Activated naive CD8-positive, alpha-beta T cell treated with anti-CD3 and anti-CD28 coated beads, Interleukin-2, amount 10 ng/mL, durations not matched to agents 7 days and 5 days (primary cell): ENCODE measurements at places on chromosomes 13 and 19.

- no peak for DNase-seq
These were observed 471.0 kb downstream of the TBC1D4 start for GRCh38 chr13:75010941-75011340.

DNA sequence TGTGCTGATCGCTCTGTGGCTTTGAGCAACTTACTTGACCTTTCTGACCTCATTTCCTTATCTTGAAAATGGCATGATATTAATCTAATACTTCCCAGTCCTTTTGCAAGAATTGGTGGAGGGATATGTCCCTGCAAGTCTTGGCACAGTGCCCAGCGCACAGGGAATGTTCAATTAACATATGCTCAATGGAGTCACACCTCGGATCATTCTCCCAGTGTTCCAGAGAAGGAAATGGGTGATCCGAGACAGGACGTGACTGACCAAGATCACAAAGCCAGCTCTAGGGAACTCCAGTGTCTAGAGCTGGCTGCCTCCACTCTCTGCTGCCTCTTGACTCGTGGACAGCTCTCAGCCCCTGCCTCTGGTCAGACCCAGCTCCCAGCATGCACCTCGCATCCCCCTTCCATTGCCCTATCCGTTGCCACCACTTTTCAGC is 3.6 kb downstream of the CDC42EP5 start:
- no peak for DNase-seq

DNA sequence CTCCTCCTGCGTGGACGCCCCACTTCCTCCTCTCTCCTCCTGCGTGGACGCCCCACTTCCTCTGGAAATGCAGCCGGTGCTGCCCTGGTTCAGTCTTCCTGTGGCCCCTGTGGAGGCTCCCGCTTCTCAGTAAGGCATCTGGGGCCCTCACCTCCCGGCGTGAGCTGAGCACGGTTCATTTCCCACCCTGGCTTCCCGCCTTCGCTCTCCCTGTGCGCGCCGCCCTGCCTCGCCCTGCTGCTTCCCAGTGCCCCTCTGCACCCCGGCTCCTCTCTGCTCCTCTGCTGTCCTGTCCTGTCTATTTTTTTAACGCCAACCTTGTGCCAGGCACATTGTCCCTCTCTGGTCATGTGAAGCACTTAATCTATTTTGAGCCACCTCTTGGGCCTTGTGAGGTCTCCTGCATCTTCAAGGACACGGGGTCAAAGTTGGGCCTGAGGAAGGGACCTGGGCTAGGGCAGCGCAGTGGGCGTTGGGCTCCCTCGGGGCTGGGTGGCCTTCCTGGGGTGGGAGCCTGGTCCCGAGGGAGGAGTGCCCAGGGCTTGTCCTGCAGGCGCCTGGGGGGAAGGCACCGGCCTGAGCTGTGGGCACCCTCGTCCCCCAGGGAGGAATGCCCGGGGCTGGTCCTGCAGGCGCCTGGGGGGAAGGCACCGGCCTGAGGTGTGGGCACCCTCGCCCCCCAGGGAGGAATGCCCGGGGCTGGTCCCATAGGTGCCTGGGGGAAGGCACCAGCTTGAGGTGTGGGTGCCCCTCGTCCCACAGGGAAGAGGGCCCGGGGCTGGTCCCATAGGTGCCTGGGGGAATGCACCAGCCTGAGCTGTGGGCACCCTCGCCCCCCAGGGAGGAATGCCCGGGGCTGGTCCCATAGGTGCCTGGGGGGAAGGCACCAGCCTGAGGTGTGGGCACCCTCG is 13.0 kb downstream of the HCN2 start:
- DNase-seq, result no peak

- no peak for DNase-seq
These were observed 420.4 kb downstream of the EFNB2 start for GRCh38 chr13:106115081-106115480.

DNA sequence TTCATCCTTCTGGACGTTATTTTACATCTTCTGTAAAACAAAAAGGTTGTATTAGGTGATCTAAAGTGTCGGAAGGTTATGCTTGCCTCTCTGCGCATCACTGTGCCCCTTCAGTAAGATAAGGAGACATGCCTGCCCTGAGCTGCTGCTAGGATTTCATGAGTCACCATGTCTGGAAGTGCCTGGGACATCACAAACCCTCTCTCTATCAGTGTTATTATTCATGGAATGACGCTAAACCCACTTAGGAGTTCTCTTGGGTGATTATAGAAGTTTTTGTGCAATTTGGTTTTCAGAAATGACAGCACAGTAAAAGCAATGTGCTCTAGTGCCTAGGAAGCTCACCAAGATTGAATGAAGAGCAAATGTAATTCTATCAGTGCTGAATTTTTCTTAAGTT is 617.7 kb downstream of the DCT start:
- no peak for DNase-seq

GRCh38 chr19:42174958-42175734 is 42.3 kb downstream of the DEDD2 start:
- no peak for DNase-seq

DNA sequence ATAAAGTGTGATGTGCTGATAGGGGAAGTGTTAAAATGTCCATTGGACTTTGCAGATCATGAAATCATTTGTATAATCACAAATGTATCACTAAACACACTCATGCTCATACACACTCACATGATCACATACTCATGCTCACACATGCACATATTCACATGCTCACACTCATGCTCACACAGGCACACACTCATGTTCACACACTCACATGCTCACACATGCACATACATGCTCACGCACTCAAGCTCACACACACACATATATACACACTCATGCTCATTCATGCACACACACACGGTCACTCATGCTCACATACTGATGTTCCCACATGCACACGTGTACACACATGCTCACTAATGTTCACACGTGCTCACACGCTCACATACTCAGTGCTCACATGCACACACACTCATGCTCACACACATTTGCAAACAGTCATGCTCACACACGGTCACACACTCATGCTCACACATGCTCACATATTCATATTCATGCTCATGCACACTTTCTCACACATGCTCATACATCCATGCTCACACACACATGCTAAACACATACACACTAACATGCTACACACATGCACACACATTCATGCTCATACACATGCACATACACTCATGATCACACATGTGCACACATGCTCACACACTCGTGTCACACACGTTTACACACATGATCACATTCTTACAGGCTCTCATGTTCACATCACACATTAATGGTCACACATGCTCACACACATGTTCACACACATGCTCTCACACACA is 116.7 kb upstream of the GJB6 start:
- DNase-seq, result no peak

DNA sequence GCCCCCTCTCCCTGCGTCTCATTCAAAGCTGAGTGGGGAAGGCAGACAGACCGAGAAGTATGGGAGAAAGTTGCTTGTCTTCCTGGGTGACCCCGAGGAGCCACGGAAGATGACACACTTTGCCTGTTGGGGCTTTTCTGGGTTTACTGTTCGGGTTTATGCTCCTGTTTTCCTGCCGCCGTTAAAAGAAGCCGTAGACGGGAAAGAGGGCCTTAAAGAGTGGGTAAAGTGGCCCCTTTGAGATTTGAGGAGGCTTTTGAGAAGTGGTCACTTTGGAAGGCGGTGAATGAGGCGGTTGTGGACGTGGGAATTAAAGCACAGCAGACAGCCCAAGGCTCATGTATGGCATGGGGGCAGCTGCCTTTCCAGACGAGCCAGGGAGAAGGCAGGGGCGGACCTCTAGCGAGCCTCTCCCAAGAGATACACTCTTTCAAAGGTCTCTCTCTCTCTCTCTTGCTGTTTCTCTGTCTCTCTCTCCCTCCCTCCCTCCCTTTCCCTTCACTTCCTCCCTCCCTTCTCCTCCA is 493 bp upstream of the LHFPL6 start:
- DNase-seq, result no peak

- no peak for DNase-seq
These were observed 125.7 kb downstream of the MYO16 start for GRCh38 chr13:108755083-108755482.

- DNase-seq, result no peak
These were observed 41.8 kb downstream of the TPT1 start for GRCh38 chr13:45299194-45299593.

DNA sequence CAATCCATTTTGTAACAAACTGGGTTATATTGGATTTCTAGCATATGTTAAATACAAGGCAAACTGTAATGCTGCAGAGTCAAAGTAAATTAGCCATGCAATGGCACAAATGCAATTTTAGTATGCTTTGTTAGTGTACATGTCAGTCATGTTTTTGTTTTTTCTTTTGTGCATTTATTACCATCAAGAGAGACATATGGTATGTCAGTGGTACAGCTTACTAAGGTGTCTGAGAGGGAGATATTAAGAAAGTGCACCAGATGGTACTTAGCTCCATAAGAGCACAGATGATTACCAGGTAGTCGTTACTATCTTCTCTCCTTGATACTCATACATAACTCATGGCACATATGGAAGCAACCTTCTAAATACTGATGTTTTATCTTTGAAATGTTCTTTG is 550.3 kb downstream of the GPC5 start:
- no peak for DNase-seq

GRCh38 chr13:34217343-34218025 is 399.5 kb downstream of the RFC3 start:
- no peak for DNase-seq

GRCh38 chr19:42250666-42251531 is 4.0 kb downstream of the ERF start:
- peak; percentile 52 for DNase-seq

DNA sequence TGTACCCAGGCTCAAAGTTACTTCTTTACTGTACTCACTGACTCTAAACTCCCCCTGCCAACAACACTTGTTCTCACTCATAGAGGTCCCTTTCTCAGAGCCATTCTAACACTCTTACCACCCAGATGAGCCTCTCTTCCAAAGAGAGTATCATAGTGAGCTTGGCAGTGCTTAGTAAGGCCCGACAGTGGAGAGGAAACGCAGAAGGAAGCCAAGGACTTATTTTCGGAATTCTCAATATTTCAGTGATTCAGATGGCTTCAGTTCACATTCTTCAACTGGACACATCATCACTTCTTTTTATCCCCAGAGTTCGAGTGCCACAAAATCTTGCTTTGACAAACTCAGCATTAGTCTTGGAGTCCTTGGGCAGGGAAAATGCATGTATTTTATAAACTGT is 285.9 kb downstream of the DNAJC15 start:
- no peak for DNase-seq

DNA sequence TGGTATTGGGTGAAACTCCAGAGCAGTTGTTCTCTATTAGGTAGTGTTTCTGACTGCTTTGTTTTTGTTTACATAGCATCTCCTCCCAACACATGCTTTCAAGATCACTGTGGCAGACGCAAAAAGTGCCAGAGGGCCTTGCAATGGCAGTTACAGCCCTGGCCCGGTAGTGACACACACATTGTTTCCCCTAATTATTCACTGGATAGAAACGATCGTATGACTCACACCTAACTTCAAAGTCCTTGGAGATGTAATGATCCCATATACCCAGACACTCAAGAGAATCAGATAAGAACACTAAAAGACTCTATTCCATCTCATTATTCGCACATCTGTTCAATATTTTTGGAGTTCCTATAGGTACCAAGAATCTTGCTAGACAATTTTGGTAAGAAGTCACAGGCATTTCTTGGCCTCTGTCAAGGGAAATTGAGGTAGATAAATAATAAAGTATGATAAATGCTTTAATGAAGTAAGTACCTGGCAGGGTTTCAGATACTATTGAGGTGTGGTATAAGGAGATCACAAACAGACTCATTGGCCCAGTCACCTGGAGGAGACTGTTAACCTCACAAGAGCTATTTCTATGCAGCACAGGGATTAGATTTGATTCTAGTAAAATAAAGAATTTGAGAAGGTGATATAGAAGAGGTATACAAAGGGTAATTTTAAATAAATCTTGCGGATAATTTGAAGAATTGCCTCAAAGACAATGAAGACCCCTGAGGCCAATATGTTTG is 485.3 kb downstream of the SLITRK6 start:
- no peak for DNase-seq

- no peak for DNase-seq
These were observed 6.1 kb upstream of the ARRDC2 start for GRCh38 chr19:18001777-18002345.

- DNase-seq, result no peak
These were observed 349.8 kb downstream of the DLEU7 start for GRCh38 chr13:50493683-50494082.

DNA sequence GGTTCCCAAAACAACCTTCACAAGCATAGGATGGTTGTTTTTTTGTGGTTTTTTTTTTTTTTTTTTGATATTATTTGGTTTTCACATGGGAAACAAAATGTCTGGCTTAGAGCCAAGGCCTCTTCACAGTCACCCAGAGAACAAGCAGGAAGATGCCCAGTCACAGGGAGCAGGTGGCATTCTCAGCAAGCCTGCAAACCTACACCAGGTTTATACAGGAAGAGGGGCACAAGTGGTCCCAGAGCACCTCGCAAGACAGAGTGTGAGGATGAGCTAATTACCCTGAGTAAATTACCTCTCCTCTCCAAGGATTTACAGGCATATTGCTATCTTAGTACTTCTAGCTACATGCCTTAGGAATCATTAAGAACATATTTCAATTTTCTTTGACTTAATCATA is 1375.6 kb downstream of the EFNB2 start:
- no peak for DNase-seq

DNA sequence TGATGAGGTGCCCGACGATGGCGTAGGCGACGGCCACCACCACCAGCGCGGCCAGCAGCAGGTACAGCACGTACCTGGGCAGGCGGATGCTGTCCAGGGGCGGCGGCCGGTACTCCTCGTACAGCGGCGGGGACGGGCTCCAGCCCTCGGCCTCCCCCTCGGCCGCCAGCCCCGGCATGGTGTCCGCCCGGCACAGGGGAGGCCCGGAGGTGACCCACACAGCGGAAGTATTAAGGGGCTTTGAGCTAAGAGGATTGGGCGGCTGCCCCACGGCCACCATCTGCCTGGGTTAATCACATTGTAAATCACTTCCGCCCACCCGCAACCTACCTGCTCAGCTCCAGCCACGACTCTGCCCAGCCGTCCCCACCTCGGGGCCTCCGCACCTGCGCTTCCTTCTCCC is at the start of gene SMIM44:
SMIM44 (minus strand) TSS at position 216 of the 403 bp plus-strand sequence; CDS start at position 178, 38 bp downstream.
- DNase-seq, result no peak

DNA sequence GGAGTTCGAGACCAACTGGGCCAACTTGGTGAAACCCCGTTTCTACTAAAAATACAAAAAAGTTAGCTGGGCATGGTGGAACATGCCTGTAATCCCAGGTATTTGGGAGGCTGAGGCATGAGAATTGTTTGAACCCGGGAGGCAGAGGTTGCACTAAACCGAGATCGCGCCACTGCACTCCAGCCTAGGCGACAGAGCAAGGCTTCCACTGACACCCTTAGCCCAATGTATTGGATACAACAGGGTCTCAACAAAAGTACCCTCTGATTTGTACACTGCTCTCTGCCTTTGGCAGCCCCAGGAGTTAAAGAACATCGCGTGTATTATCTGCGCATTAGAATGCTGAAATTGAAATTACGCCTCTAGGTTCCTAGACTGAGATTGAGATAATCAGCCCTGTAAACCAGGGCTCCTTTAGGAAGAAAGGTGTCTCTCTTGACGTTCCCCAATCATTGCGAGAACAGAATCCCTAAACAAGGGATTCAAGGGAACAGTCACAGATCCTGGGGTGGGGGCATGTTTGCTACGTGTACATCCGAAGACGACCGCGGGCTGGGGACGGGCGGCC is 21.9 kb downstream of the IPO5 start:
- no peak for DNase-seq
